Fibroblast of skin of scalp (primary cell): ENCODE measurements at places on chromosomes 11 and 22.

DNA sequence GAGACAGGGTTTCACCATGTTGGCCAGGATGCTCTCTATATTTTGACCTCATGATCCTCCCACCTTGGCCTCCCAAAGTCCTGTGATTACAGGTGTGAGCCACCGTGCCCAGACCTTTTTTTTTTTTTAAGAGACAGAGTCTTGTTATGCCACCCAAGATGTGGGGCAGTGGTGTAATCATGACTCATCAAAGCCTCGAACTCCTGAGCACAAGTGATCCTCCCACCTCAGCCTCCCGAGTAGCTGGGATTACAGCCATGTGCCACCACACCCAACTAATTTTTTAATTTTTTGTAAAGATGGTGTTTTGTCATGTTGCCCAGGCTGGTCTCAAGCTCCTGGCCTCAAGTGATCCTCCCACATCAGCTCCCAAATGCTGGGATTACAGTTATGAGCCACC lies 37.9 kb downstream of the IZUMO1R start:
- no peak for DNase-seq

DNA sequence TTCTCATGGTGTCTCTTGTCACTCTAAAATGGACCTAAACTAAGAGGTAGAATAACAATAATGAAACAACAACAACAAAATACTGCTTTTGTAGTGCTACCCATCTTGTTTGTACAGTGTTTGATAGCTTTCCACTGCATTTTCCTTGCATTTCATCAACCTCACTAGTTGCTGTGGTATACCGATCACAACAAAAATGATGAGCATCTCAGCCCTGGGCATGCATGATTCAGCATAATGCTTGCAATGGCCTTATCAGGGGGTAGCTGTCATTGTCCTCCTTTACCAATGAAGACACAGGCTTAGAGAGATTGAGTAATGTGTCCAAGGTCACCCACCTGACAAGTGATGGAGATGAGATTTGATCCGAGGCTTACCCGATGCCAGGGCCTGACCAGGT lies 682.5 kb downstream of the NTM start:
- DNase-seq = peak; percentile 73

DNA sequence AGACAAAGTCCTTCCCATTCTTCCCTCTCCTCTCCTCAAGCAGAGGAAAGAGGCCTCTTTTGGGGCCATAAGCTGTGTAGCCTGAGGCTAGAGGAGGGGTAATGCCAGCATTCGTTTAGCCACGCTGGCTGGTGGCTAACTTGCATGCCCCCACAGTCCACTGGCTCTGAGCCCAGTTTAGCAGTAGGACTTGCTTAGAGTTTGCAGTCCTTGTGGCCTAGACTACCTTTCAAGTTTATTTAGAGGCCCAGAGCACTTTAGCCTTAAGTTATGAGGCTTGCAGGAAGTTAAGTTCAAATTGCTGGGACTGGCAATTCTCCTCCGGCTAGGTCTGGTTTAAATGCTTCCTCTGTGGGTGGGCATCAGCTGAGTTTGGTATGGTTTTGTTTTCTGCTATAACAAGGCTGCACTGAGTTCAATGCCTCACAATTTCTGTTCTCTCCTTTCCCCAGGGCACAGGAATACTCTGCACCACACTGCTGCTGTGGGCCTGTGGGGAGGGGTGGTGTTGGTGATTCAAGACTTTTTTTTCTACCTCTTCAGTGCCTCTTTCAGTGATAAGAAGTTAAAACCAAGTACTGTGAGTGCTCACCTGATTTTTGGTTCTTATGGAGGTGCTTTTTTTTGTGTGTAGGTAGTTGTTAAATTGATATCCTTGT lies 281.0 kb upstream of the C11orf87 start:
- DNase-seq = no peak

- DNase-seq = no peak
These were observed 21.7 kb downstream of the TPST2 start for GRCh38 chr22:26568207-26568706.

DNA sequence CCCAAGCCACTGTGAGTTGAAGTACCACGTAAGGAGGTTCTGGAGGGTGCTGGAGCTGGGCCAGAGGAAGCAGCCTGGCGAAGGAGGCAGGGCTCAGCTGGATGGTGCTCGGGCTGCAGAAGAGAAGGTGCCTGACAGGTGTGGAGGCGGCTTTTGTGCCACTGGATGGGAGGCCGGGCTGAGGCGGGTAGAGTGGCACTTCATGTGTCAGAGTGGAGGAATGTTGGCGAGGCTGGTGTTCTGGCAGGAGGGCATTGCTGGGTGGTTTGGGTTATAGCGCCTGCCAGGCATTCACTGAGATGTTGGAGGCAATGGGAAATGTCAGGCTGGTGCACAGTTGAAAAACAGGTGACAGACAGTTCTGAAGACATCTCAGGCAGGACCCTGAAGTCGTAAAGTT lies 24.2 kb downstream of the UBE2L3 start:
- no peak for DNase-seq
